ENCODE measurements at places on chromosomes 12 and 14.

- DNase-seq = no peak
Observed at GRCh38 chr14:54342806-54343205, 54.0 kb upstream of the CDKN3 start.

DNA sequence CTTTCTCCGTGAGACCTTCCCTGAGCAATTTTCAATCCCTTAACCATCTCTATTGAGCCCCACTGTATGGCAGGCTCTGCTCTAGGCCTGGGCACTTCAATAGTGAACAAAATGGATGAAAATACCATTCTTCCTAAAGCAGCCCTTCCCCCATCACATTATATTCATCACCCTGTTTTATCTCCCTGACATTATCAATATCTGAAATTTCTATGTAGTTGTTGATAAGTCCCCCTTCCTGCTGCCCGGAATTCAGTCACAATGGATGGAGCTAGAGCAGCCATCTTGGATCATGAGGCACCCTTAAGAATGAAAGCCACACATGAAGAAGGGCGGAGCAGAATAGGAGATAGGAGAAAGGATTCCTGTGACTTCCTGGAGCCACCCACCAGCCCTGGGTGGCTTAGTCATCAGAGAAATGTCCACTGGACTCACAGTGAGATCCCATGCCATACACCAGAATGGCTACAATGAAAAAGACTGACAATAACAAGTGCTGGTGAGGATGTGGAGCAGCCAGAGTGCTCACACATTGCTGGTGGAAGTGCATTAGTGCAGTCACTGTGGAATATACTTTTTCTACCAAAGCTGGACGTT is 33.9 kb downstream of the SCARB1 start:
- no peak for DNase-seq

DNA sequence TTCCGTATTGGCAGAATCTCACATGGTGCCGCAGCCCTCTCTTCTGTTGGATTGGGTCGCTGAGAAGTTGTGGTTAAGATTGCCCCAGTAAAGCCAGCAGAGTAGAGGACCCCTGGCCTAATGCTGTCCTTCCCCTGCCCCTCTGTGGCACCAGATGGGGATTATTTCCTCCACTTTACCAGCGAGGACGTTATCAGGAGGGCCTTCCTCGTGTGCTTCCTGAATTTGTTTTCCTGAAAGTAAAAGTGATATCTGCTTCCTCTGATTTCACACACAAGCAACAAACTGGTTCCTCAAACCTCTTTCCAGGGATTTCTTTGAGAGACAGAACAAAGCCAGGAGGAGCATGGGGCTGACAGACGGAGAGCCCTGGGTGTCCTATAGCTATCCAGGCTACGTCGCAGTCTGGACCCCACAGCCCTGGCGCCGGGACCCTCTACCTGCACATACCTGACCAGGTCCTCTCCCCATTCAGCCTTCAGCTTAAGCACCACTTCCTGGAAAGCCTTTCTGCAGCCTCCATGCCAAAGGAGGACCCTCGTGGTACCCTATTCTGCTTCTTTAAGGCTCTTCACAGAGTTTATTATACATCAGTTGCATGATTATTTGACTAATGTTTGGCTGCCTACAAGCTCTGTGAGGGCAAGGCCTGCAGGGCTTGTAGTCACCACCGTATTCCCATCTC is 314.8 kb upstream of the FKBP4 start:
- no peak for DNase-seq

DNA sequence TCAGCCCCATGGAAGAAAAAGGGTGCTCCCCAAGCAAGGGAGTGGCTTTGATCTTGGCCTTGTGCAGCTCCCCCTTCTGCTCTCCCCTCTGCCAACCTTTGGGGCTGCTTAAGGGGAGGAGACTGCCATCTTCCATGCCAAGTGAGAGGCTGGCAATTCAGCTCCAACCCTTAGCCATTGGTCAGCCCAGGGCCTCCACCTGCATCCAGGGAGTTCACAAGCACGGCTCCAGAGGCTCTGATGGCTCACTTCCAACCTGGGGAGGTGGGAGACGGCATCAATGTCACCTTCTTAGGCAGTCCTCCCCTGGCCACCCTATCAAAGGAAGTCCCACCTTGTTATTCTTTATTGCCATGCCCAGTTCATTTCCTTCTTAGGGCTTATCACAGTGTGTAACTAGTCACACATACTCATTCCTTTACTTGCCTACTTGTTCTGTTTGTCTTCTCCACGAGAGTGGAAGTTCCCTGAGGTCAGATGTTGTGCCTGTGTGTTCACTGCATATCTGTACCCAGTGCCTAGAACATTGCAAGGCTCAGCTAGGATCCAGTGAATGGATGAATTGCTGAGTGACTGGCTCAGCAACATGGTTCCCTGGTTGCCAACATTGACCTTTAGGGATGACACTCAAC is 5.0 kb downstream of the HDAC7 start:
- DNase-seq = no peak

- DNase-seq = no peak
Observed at GRCh38 chr12:47082796-47083621, 3.2 kb upstream of the AMIGO2 start.

GRCh38 chr14:36316131-36316530 is 4.3 kb downstream of the MBIP start:
- DNase-seq = no peak

- no peak for DNase-seq
Observed at GRCh38 chr12:108455706-108456105, 59.4 kb upstream of the FICD start.

DNA sequence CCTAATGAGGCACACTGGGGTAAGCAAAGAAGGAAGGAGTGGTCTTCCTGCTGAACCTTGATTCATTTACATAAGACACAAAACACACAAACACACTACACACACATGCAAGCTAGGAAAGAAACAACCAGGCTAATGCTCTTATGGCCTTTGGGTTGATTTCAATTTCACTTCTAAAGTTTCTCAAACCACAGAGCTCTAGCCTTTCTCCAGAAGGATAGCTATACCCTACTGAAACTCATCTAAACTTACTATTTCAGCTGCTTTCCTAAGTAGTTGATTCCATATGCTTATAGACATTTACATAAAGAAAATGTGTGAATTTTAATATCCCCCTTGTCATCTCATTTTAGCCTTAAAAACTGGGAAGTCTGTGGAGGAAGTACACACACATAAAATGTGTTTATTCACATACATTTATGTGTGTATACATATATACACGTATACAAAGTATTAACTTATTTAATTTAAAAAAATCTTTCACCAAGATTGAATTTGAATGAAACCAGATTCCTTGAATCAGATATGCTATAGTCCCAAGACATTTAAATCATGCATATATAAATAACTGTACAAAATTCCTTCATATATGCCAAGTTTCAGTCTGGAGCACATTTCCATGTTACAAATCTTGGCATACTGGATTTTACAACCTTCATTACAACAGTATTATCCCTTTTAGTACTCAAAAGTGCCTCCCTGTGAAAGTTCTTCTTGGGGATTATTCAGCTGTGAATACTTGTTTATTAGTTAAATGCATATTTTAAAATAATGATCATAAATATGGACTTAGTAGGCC is 231.8 kb upstream of the NPAS3 start:
- no peak for DNase-seq

DNA sequence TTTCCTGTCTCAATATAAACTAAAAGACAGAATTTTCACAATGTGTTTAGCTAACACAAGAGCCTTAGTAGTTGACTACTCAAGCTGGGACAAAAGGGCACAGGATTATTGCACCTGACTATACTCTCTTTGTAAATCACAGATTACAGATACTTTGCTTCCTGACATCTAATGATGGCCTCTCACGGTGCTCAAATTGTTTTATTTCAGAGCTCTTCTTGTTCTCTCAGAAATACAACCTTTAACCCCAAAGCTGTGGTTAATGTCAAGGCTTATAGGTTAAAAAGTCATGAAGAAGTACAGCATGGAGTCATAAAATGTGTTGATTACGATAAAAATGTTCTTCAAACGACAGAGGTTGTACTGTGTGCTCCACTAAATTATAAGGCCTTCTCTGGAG is 89.9 kb upstream of the CPNE8 start:
- no peak for DNase-seq

DNA sequence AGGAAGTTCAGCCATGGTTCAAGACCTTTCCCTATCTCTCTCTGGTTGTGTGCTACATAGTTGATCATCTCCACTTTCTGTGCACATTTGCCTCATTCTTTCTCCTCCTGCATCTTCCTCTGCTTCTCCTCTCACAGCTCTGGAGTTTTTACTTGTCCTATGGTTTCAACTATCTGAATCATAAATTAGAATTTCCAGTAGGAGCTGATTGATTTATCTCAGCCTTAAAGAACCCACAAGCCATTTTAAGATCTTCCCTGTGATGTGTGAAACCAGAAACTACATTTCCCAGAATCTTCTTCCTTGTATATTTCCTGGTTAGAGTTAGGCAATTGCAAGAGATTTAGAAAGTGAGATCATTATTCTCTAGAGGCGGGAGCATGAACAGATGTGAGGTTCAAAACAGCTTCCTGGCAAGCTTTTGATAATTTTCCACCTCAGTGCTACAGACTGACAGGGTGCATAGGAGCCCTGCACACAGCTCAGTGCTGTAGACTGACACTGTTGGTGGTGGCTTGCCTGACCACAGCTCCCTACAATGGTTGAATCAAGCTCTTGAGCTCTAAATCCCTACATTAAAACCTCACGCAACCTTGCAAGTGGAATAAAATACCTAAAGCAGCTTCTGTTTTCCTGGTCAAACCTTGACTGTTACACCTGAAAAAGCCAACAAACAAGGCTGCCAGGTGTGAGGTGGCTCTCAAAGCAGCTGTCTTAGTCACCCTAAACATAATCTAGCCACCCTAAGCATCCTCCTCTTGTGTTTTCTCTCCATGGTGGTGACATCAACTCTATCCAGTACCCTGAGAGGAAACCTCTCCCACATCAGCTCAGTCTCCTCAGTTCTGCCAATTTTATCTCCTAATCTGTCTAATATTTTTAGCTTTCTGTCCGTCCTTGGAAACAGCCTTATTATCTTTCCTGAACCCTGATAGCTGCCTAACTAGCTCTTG is 21.5 kb upstream of the IFNG start:
- DNase-seq = no peak

DNA sequence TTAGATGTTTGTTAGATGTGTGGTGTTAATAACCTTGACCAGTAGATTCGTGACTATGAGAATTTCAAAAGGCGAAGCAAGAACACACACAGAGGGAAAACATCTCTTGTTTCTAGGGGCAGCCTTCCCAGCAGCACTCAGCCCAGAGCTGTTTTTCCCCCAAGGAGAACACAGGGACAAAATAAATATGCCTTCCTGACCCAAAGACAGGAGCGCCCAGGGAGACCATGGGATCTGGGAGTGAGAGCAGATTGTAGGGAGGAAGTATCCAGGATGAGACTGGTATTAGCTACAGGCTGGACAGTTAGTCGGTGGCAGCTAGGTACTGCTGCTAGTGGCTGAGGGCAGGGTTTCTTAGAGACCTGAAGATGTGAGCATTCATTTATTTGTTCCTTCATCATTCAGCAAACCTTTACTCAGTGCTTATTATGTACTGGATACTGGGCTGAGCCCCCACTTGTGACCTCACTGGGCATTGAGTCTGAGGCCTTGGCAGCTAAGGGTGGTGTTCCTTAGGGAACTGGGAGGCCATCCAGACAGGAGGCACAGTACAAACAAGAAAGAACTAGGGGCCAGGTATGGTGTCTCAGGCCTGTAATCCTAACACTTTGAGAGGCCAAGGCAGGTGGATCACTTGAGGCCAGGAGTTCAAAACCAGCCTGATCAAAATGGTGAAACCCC is 469.8 kb downstream of the ZFP36L1 start:
- DNase-seq = no peak

- no peak for DNase-seq
Observed at GRCh38 chr12:24853588-24853987, 95.3 kb downstream of the BCAT1 start.

GRCh38 chr12:116133149-116133548 is 144.3 kb downstream of the MED13L start:
- no peak for DNase-seq

DNA sequence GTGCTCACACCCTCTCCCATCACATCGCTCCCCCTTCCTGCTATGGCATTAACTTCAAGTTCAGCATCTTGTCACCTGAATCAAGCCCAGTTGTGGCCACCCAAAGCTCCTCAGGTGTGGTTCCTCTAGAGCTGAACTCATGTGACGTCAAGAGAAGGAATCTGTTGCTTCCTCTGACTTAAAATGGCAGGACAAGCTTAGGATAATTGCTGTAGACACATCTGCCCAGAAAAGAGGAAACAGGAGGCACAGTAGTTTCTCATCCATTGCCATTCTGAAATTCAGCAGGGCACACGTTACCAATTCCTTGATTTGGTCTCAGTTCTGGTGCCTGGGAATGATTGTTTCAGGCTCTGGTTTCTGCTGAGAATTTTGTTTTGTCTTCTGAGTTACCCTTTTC is 52.1 kb downstream of the RCOR1 start:
- no peak for DNase-seq

- no peak for DNase-seq
Observed at GRCh38 chr12:41835556-41835955, 309.1 kb downstream of the GXYLT1 start.

GRCh38 chr14:32757568-32757967 is 181.1 kb upstream of the NPAS3 start:
- no peak for DNase-seq

GRCh38 chr12:14979468-14979867 is 6.6 kb downstream of the PDE6H start:
- no peak for DNase-seq

- DNase-seq = no peak
Observed at GRCh38 chr14:99264691-99265450, 7.1 kb downstream of the BCL11B start.

- no peak for DNase-seq
Observed at GRCh38 chr12:54692353-54692752, 44.2 kb upstream of the DCD start.

GRCh38 chr12:52352951-52353350 is 14.3 kb downstream of the KRT85 start:
- no peak for DNase-seq

- no peak for DNase-seq
Observed at GRCh38 chr14:96146131-96146771, 58.4 kb upstream of the BDKRB2 start.

DNA sequence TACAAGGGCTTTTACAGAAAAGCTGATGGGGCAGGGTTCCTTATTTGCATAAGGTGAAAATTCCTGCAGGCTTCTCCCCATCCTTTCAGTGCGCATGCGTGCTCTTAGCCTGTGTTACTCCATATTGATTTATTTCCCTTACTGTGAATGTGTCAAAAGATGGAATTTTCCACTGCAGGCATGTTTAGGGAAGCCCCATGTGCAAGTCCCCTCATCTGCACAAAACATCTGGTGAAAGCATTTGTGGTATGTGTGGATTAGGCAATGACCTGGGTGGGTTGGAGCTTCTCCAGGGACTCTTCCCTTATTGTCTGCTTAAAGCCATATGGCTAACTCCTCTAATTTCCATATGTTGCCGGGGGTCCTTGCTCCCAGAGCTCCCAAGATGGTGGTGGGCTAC is 912.7 kb upstream of the LRFN5 start:
- DNase-seq = no peak

- no peak for DNase-seq
Observed at GRCh38 chr12:109455706-109456105, 21.4 kb downstream of the KCTD10 start.

- DNase-seq = no peak
Observed at GRCh38 chr12:127559349-127560040, 707.5 kb upstream of the TMEM132C start.
